Omental fat pad (tissue), 4 donors: ENCODE measurements at places on chromosomes 11 and 22. TPM values are rescaled to one million over a fixed set of nuclear protein-coding genes. Genes with fewer than 3 reads are reported as not detected.

The MFRP gene
- not detected for total RNA-seq

The SEC14L6 gene
- 1.3 TPM for total RNA-seq

The MYO7A gene
- 29.9 TPM for total RNA-seq

The PHF21A gene
- 73.0 TPM for total RNA-seq

The OR52N4 gene
- total RNA-seq = not detected

The PEX16 gene
- 25.0 TPM for total RNA-seq

The OR4A16 gene
- total RNA-seq = not detected
